ENCODE measurements at places on chromosomes 1 and 21.

GRCh38 chr1:204449678-204450280, 38.2 kb upstream of the PPP1R15B start:
- no peak for DNase-seq

GRCh38 chr21:40282912-40283886, 416.0 kb downstream of the PCP4 start:
- DNase-seq, result no peak

DNA sequence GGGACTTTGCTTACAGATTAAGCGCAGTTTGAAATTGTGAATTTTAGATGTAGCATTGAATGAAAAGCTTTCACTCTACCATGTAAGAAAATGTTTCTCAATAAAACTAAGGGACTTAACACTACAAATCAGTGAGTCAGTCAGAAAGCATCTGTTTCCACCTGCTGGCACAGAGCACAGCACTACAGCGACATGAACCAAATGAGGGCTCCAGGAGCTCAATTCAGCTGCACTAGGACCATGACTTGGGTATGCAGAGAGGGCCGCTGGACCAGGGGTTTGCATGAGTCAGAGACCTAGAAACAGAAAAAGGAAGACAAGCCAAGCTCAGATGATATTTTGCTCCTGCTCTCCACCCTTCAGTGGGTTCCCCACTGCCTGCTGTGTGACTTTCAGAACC, 5.2 kb downstream of the SUSD4 start:
- DNase-seq, result no peak

GRCh38 chr1:71603044-71603776, 522.4 kb upstream of the ZRANB2 start:
- DNase-seq, result no peak

DNA sequence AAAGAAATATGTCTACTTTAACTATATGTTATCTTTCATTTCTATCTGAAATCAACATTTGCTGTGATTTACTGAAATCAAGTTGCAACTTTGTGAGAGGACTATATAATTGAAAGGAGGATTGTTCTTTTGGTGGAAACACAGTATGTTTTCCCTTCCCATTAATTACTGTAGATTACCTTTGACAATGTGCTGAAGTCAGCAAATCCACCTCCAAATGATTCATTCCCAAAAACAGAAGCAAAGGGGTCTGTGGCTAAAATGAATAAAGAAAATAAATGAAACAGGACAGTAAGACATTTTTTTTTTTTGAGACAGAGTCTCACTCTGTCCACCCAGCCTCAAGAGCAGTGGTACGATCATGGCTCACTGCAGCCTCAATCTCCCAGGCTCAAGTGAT, 35.4 kb upstream of the TTC39A start:
- DNase-seq, result no peak

GRCh38 chr1:163191301-163191700, 11.4 kb downstream of the RGS5 start:
- no peak for DNase-seq

DNA sequence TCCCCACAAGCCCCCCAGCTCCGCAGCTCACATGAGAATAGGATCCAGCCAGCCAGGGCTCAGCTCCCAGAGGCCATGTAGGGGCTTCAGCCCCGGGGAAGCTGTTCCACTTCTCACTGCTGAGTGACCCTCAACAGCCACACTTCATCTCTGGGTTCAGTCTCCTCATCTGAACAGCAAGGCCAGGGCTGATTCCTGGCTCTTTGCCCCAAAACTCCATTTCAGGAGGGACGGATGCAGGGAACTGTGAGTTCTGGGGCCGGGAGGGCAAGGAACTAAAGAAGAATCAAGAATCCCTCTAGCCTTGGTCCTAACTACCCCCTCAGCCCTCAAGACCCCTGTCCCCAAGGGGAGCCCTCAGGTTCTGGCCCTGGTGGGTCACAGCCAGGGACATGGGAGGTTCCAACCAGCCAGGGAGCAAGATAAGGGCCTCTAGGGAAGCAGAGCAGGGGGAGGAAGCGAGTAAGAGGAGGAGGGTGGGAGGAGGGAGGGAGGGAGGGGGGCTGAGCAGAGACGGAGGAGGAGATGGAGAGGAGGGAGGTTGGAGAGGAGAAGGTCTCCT, 13.1 kb downstream of the SDC3 start:
- no peak for DNase-seq

DNA sequence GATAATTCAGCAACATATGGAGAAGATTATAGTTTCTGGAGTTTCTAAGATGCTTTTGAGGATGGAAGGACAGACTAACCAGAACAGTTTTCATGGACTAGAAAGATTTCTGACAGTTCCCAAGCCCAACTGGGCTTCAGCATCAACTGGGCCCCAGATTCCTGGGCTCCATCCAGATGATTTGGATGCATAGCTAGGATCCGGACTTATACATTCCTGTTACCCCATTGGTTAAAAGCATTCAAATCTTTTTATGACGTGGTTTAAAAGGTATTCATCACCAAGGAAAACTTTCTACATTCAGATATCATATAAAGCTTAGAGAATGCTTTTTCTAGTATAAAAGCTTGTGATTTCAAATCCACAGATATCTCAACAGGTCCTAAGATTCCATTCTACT, 29.7 kb downstream of the TSHB start:
- no peak for DNase-seq

DNA sequence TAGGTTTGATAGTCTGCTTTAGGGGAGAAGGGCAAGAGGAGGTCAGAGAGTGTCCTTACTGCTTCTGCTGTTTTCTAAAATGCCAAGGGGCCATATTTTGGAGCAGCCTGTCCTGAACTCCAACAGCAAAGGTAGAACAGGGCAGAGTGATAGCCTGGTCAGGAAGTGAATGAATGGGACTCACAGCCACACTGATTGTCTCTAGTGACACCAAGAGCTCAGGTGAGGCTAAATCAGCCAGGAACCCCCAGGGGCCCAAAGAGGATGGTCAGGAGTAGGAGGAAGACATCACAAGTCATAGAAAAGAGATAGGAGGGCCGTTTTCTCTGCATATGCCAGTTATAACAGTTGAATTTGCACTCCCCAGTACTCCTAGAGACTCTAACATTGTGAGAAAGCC, 97.4 kb upstream of the DUSP10 start:
- DNase-seq, result no peak

DNA sequence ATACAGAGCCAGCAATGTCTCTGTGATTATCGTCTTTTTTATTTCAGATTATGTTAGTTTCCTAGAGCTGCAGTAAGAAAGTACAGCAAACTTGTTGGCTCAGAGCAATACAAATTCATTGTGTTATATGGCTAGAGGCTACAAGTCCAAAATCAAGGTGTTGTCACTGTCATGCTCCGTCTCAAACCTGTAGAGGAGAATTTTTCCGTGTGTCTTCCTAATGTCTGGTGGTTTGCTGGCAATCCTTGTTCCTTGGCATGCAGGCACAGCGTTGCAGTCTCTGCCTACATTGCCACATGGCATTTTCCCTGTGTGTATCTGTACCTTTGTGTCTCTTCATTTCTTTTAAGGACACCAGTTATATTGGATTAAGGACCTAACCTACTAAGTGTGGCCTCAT, 244.4 kb downstream of the LRRIQ3 start:
- DNase-seq, result no peak

GRCh38 chr1:54377040-54377691, 29.0 kb downstream of the SSBP3 start:
- no peak for DNase-seq

GRCh38 chr1:16183765-16184556, 28.1 kb upstream of the EPHA2 start:
- DNase-seq, result no peak

DNA sequence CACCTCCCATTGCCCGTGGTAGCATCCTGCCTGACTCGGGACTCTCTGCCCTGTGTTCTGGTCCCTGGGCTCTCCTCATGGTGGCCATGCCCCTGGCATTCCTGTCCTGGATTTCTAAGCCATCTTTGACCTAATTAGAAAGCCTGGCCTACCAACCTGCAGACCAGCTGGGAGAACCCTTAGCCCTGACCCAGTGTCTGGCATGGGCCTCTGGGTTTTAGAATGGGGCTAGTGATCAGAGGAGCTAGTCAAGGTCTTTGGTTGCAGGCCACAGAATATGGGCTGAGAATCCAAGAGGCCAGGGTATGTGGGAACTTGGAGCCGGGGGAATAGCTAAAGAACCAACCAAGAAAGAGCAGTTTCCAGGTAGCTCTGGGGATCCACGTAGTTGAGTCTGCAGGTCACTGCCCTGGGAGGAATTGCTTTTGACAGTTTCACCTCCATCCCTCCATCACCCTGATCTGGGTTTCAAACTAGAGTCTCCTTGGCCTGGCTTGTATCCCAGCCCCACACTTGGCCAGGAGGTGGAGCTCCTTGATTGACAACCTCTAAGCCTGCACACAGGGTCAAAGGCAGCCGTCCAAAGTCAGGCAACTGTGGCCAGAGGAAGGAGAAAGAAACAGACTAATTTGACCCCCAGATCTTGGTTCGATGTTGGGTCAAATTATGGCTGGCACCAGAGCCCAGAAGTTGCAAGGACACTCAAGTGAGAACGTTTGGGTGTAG, 54.7 kb upstream of the ABCG1 start:
- peak; percentile 29 for DNase-seq

- no peak for DNase-seq
Measured at GRCh38 chr1:17922833-17923232, 167.7 kb downstream of the ACTL8 start.

- no peak for DNase-seq
Measured at GRCh38 chr21:34335316-34335715, 28.5 kb upstream of the KCNE2 start.

DNA sequence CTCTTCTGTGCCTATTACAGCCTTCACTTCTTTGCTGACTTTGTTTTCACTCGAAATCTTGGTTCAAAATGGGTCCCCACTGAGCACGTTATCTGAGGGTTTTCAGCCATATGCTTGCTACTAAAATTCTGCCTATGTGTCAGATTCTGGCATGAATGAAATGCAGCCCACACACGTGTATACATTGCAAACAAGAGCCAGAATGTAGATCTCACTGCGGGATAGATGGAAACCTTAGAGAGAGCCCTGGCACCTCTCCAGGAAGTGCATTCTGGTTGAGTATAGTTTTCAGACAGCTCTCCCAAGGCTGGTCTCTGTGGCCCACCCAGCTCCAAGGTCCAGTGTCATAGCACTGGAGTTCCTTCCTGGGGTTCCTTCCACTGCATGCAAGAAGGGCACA, 234.7 kb upstream of the GJB5 start:
- no peak for DNase-seq

- DNase-seq, result no peak
Measured at GRCh38 chr1:223046011-223046410, 97.0 kb downstream of the TLR5 start.

- DNase-seq, result no peak
Measured at GRCh38 chr21:23694390-23694789, 1912.9 kb downstream of the MRPL39 start.

GRCh38 chr1:217899614-217900013, 268.5 kb downstream of the SPATA17 start:
- no peak for DNase-seq

- DNase-seq, result no peak
Measured at GRCh38 chr1:221783437-221783836, 41.5 kb upstream of the DUSP10 start.

DNA sequence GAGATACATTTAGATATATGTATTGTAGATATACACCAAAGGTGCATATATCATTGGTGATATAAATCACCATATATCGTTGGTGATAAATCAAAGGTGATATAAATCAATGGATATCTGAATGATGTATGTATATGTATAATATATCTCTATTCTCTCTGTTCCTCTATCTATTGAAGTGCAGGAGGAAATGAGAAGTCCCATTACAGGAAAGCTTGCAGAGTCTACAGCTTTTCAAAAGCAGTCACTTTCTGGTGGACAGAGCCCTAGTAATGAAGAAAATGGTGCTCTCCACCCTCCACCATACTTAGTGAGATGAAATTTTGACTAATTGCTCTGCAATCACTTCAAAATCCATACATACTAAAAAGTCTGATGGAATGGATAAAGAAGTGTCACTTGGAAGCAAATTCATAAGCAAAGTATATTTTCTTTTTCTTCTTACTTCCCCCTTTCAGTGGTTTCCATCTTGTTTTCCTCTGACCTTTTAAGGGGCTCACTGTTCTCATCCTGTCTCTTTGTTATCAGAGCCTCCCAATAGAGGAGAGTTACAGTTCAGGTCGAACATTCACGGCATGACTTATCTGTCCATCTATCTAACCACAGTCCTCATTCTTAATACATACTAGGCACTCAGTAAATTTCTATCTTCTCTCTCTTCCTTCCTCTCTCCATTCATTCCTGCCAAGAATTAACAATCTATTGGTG, 227.2 kb downstream of the KCNJ6 start:
- no peak for DNase-seq

DNA sequence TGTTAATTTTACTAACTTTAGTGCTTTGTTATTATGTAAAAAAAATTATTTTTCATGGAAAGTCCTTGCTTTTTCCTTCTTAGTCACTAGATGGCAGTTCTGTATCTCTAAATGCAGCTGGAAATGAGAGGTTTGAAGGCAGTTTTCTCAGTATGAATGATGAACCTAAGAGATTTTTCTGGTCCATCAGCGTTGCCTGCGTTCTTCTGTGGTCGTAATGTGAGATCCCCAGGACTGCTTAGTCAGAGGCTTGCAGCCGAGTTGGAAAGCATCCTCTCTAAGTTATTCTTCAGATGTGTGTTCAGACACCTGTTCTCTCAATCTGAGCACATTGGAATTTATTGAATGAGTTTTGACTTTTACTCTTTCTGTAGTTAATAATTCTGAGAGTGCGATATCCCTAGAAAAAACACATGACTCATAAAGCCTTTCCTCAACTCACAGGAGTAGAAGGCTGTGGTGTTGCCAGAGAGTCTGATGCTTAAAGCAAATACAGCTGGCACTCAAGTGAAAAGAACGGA, 99.3 kb downstream of the FMN2 start:
- DNase-seq, result no peak

DNA sequence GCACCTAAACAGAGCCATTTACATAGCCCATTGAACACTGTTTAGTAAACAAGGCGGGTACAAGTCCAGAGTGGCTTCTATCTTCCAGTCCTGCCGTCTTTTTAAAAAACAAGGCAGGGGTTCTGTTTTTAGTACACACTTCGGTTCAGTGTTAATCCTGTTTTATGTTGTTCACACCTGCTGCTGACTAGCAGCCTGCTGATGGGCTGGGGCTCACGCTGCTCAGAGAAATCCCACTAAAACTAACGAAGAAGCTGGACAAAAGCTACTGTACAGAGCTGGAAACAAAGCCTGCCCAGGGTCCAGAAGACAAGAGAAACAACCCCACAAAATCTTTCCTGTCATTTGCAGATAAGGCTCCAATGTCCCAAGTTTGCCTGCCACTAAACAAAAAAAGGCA, 13.2 kb downstream of the ESRRG start:
- no peak for DNase-seq

DNA sequence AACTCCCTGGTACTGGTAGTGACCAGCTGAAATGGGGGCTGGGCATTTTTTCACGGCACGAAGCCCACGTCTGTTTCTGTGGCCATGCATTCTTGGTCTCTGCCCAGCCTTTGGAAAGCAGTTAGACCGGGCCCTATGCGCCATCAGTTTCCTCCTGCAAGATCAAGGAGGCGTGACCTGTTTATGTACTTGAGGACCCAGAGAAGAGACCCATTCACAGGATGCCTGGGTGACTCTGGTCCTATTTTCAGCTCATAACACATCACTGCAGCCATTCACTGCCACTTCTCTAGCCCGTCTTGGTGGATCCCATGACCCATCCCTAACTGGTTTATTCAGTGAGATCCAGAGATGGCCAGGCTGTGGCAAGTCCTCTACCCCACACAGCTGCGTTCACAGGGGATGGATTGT, 70.4 kb downstream of the SPSB1 start:
- DNase-seq, result no peak

- DNase-seq, result no peak
Measured at GRCh38 chr1:85062425-85063026, 14.2 kb upstream of the MCOLN3 start.

- no peak for DNase-seq
Measured at GRCh38 chr1:31556481-31557006, 19.8 kb upstream of the TINAGL1 start.

GRCh38 chr1:233561708-233562426, 52.0 kb upstream of the KCNK1 start:
- DNase-seq, result no peak
